ENCODE measurements at places on chromosomes 3 and 15.

DNA sequence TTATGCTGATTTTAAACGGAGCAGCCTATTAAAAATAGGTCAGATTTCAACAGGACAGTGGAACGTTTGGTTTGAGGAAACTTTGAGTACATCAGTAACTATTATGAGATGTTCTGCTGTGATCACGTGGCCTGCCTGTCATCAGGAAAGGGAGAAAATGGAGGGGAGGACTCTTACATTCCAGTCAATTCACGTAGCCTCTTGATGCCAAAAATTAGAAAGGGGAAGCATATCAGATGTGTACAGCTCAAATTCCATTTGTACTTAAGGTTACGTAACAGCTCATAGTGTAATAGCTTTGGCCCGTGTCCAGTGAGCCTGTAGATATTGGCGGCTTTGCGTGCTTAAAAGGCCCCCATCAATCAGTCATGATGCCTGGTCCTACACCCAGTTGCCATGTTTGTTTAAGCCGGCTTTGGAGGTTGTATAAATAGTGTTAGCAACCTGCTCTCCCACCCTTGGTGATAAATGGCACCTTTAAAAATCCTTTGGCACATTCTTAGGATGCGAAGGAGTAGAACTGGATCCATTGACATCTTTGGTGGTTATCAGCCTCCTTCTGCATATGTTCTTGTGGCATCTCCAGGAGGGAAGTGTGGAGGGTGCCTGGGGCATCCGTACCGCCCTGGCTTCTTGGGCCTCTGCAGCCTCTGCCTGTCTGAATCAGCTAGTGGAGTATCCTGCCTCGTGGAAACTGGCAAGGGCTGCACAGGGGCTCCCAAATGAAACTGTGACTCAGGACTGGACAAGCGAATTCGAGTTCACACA, 163.9 kb downstream of the THSD4 start:
- peak; percentile 76 for DNase-seq

GRCh38 chr3:194374935-194375334, 5.4 kb upstream of the LRRC15 start:
- no peak for DNase-seq

DNA sequence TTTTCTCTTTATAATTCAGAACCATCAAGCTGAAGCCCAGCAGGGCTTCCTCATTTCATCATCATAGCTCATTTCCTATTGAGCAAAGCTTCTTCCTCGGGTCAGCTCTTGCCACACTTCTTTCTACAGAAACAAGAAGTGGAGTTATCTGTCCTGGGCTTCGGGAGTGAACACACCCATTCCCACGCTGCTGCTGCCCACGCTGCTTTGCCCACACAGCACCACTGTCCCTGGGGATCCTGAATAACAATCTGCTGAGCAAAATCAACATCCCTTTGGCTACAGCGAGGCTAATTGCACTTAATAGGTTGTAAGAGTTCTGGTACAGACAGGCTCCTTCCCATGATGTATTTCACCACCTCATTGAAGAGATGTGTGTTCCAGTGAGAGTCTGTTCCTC, 23.7 kb downstream of the CEP19 start:
- no peak for DNase-seq

GRCh38 chr3:41742121-41742520, 219.8 kb downstream of the ULK4 start:
- no peak for DNase-seq

DNA sequence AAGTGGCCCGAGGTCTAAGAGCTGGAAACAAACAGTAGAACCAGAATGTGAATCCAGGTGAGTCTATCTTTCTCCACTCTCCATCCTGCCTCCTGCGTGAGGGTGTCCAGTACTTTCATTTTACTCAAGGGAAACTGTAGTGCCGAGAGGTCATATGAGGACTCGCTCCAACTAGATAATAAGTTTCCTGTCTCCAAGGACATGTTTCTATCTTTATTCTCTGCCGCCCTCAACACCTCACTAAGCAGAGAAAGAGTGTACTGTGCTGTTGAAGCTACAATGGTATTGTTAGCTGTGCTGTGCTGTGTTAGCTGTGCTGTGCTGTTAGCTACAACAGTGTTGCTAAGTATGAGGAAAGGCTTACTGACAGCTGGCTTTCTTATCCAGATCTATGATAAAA, 137.9 kb upstream of the COL8A1 start:
- peak; percentile 14 for DNase-seq

DNA sequence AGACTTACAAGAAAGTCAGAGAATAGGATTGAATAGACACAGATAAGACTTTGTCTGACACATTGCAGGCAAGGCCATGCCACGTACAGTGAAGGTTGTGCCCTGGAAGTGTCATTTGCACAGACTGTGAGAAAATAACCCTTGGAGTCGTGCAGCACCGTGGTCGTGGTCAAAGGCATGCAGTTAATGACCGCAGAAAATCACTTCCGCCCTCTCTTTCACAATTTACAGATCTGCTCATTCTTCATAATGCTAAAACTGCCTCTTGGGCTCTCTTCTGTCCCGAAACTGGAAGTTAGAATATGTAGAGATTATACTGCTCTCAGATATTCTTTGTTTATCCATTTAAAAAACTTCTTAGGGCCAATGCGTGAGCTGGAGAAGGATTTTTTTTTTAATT, 73.2 kb upstream of the CTXND1 start:
- no peak for DNase-seq

- no peak for DNase-seq
Measured at GRCh38 chr3:120595788-120596115, 384 bp upstream of the NDUFB4 start.
